NCI-H187 (cell line): ENCODE measurements at places on chromosomes 7 and 10.

GRCh38 chr7:1503390-1503789 is 799 bp downstream of the INTS1 start:
- DNase-seq: no peak

DNA sequence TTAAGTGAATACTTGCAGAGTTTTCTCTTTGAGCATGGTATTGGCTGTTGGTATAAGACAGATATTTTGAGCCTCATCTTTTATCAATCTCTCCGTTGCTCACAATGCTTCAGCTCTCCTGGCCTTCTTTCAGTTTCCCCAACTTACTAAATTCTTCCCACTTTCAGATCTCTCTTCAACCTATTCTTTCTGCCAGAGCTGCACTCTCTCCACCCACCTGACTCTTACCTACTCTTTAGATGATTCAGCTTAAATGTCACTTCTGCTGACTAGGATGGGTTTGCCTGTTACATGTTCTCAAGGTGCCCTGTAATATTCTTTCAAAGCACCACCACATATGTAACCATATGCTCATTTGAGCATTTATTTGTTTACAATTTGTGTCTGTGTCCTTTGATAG is 1.6 kb downstream of the EXOSC1 start:
- no peak for DNase-seq

DNA sequence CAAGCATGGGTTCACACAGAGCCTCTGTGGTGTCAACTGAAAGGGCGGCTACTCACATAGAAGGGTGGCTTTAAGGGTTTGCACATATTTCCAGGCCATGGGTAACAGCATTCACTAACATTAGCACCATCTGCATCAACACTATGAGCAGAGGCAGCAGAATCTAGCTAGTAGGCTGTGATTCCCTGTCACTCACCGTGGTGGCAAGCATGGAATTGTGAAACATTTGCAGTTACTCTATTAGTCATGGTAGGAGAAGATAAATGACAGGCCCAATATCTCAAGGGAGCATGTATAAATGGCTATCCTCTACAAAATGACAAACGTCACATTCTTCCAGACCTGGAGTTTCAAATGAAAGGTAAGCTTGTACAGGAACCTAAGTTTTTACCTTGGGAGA is 32.2 kb upstream of the CUBN start:
- DNase-seq: no peak

DNA sequence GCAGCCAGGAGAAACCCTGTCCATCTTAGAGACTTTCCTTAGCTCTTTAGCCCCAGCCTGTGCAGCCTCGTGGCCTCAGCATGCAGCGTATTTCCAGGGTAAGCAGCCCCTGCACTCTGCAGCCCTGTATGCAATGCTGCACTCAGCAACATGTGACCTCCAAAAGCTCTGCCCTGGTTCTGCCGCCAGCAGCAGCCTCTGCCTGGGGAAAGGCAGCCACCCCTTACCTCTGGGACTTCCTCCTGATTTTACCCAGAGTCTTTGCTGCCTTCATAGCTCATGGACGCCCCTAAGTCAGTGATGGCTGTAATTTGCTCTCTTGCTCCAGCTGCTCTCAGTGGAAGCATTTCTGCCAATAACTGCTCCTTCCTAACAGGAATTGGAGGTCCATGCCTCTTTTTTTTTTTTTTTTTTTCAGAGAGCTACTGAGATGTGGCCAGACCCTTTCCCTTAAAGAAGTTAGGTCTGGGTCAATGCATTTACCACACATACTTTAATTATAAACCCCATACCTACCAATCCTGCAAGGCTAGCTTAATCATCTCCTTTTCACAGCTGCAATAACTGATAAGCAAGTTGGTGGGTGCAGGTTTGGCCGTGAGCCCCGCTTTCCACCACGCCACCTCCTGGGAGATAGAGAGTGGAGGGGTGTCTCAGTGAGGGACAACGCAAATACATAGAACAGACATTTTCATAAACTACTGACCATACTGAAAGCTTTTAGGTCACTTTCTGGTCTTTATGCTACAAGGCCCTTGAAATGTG is 71.7 kb downstream of the RAMP3 start:
- no peak for DNase-seq

GRCh38 chr7:17559388-17559787 is 260.9 kb downstream of the AHR start:
- no peak for DNase-seq

DNA sequence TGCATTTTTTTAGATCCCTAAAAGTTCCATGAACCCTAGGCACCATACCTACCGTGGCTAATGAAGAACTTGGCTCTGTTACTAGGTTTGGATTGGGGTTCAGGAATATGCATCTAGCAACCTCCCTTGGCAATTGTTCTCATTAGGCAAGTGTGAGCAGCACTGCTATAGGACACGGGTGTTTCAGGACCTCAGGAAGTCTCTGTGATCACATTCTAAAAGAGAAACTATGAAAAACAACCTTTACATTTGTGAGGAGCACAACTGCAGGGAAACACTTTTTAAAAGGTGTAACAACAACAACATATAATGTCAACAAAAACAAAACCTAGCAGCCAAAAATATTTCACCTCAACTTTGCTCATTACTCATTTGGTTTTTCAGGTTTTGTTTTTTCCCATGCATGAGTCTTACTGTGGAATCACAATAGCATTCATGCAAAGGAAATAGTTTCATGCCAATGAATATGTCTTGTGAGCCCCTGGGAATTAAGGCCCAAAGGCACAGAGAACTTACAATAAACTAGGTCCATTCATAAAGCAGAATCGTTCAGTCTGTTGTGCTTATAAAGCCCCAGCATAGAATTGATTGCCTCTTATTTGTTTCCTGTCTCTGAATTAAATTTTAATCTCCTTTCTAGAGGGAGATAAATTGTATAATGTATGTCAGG is 255.7 kb upstream of the DGKB start:
- no peak for DNase-seq

- DNase-seq: no peak
Measured at GRCh38 chr10:17984563-17984962, 32.8 kb downstream of the SLC39A12 start.

- no peak for DNase-seq
Measured at GRCh38 chr10:48940958-48941357, 1.3 kb upstream of the LRRC18 start.

GRCh38 chr10:3228629-3228945 is 56.0 kb upstream of the PITRM1 start:
- DNase-seq: no peak

DNA sequence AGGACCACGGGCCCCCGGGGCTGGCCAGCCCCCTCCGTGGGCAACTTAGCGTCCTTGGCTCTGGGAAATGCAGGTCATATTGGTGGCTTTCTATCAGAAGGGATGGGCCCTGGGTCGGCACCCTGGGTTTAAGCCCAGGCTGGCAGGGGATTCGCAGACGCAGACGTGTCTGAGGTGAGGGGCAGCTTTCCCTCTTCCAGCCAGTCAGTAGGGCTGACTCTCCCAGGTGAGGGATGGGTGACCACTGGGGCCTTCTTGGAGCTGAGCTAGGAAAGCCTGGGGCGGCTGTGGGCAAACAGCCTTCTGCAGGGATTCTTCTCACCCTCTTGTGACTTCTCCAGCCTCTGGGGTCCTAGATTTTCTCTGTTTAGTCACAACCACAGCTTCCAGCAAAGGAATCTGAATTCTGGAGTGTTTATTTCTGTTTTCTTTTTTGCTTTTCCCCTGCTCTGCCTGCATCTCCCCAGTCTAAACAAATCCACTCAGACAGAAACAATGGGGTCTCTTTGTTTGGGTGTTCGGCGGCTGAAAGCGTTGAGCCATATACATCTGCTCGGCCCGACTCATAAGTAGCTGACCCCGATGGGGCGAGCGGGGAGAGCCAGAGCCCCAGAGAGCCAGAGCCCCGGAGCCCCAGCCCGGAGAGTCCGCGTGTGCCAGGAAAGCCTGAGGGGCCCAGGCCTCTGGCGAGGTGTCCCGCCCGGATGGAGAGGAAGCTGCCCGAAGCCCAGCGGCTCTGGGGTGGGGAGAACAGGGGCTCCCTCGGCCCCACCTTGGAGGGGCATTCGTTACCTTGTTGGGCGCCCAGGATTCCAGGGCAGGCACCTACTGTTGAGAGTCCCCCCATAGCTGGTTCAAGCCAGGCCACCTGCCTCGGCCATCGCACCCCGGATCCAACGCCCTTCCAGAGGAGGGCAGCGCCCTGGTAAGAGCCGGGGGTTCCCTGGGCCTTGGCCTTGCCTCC is 2.0 kb downstream of the MNX1 start:
- DNase-seq: no peak

DNA sequence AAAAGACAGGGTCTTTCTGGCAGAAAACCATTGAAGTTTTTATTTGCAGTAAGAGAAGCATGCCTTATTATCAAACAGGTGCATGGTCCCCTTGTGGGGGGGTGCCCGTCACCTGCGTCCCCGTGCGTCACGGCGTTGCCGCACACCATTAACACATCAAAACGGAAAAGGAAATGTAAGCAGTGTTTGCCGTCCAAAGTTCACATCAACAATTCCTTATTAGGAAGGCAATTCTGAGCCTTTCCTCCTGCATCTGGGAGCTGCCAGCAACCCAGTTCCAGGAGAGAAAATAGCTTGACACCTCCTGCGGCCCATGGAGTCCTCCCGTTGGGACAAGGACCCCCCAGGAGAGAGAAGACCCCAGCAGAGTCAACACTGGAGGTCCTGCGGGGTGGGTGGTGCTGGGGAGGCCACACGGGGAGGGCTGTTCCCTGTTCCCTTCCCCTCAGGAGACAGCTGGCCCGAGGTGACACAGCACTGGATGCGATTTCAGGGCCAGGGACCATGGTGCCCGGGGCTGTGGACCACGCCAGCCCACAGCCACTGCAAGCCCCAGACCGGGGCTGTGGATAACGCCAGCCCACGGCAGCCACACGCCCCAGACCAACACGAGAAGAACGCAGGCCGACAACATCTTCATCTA is 39.5 kb downstream of the DIP2C start:
- DNase-seq: no peak

DNA sequence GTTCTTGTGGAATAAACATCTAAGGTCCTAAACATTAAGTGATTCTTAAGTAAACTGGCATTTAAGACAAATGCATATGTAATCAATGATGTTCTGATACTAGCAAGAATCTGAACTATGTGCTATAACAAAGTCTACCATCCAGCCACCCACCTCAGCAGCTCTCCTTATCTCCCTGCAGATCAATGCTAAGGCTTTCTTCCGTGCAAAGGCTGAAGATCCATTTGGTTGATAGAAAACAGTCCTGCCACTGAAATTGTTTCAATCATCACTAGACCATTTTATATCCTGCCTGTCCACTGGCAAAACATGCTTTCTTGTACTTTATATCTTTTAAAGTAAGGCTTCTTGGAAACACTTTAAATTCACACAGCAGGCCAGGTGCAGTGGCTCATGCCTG is 6.3 kb upstream of the SMKR1 start:
- DNase-seq: no peak

GRCh38 chr10:105843786-105844185 is 1202.7 kb downstream of the SORCS3 start:
- no peak for DNase-seq

DNA sequence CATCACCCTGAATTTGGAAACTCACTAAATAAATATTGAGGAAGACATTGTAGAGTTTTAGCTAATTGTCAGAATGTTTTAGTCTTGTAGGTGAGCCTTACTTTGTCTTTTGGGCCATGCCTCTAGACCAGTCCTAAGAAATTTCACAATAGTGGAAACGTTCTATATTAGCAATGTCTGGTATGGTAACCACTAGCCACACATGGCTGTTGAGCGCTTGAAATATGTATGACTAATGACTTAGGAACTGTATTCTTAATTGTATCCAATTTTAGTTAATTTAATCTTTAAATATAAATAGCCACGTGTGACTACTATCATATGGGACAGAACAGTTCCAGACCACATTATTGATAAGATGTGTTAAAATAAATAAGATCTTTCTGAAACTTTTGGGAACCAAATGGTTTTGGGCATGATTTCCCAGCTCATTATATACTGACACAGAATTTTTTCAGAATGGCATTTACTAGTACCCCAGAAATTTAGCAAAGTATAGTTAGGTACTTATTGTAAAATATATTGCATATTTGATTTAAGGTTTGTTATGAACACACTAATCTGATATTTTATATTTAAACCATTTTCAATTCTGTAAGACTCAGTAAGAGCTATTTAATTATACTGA is 95.0 kb downstream of the VPS50 start:
- no peak for DNase-seq

DNA sequence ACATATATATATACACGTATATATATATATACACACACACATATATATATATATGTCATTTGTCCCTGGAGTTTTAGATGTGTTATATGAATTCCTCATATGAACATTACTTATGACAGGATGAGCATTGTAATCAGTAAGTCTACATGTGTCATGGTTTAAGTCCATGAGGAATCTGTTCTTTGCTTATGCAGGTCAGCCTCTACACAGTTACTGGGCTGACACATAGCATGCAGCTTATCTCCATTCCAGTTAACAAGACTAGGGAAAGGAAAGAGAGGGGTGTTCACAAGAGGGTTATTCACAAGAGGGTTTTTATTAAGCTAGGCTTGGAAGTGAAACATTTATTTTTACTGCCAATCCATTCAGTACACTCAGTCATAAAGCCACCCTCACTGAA is 226.7 kb downstream of the SNX13 start:
- no peak for DNase-seq

GRCh38 chr10:129853562-129853903 is 110.5 kb downstream of the EBF3 start:
- DNase-seq: no peak

DNA sequence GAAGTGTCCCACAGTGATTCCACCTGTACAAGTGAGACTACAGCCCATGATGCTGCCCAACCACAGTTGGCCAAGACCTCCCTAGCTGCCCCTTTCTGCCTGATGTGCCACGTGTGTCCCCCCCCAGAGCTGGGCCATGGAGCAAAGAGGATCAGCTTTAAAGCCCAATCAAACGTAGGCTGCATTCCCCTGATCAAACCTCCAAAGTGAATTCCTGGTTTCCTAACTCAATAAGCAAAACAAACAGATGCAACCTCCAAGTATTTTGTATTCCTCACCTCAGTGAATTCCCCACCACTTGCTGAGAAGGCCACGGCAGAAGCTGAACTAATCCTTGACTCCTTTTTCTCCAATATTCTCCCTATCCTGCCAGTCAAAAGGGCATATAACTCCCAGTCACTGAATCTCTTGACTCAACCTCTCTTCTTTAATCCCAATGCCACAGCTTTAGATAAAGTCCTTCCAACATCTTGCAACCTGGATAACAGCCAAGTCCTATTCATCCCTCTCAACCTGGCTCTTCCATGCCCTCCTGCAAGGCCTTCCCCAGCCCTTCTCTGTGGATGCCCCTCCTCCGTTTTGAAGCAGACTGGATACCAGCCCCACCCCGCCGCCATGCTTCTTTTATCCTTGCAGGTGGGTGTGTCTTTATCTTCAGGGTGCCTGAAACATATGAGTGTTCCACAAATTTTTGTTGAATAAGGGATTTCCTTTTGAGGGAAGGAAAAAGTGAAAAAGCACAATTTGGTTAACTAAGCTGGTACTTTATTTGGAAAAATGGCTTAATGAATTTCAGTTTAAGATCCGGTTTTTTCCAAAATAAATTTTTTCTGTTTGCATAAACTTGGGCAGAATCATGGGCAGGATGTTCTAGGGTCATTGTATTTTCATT is 285.2 kb upstream of the MKLN1 start:
- DNase-seq: no peak
